Stimulated activated CD8-positive, alpha-beta memory T cell treated with anti-CD3 and anti-CD28 coated beads, Interleukin-4, amount 100 ng/mL, for 24 hours (primary cell): ENCODE measurements at places on chromosomes 2 and 18.

DNA sequence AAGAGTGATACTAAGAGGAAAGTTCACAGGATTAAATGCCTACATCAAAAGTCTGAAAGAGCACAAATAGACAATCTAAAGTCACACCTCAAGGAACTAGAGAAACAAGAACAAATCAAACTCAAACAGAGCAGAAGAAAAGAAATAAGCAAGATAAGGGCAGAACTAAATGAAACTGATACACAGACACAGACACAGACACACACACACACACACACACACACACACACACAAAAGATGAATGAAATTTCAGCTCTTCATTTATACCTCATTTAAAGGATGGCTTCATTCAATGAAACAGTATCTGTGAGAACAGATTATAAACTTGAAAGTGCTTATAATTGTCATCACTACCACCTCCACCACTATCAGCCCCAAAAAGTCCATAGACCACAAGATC lies 428.9 kb downstream of the MBD2 start:
- DNase-seq = no peak

DNA sequence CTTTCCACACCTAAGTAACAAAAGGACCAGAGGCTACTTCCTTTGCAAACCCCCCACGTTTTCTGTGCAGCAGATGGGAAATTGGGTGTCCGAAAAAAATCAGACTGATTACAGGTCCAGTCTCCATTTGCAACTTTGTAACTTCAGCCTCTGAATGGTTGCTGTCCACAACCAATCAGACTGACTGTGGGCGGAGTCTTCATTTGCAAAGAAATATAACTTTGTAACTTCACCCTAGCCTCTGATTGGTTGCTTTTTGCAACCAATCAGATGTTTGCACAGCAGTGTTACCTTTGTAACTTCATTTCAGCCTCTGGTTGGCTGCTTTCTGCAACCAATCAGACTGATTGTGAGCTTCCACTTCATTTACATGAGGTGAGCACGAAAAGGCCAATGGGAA lies 27.8 kb upstream of the CACNB4 start:
- no peak for DNase-seq

GRCh38 chr18:53004798-53005197 lies 664.8 kb downstream of the DCC start:
- no peak for DNase-seq

- DNase-seq = no peak
Measured at GRCh38 chr2:43415592-43415991, 180.2 kb downstream of the THADA start.

DNA sequence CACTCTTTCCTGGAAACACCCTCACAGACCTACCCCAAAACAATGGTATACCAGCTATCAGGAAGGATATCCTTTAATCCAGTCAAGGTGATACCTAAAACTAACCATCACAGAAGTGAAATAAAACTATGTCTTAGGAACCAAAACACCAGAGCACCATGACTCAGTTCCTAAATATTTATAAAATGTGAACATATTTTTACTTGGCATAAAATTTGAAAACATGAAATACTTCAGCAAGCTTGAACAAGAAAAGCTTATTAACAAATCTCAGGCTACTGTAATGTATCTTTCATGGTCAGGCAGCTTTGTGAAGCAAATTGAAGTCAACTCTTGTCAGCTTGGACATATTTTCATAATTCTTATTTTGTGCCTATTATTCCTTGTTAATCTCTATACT lies 440.8 kb upstream of the CDH20 start:
- DNase-seq = no peak

- DNase-seq = no peak
Measured at GRCh38 chr2:12430407-12431133, 286.2 kb upstream of the TRIB2 start.

DNA sequence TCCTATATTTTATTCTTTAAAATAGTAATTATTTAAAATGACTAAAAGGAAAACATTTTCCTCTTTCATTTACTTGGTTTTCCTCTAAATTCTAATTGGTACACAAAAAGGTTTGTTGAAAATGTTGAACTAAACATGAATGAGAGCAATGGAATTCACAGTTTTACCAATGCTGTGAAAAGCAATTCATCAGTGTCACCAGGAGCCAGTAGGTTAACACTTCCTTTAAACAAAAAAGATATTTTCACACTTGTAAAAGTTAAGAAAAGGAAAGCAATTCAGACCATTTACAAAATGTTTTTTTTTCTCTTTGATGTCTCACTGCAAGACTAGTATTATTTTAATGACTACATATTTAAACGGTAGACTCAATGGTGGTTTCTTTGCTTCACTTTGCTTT lies 341.6 kb downstream of the RIT2 start:
- DNase-seq = no peak

DNA sequence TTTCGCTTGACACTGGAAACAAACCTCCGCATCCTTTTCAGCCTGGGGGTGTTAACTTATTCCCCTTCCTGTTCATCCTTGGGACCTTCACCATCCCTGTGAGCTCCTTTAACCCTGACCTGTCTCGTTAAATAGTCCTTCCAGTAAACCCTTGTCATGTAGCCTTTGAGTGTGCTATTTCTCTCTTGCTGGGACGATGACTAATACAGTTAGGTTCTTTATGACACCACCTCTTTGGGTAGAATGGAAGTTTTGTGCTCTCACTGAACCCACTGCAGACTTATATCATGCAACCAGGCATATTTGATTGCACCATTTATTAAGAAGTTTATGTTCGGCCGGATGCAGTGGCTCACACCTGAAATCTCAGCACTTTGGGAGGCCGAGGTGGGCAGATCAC lies 40.5 kb upstream of the GAREM1 start:
- no peak for DNase-seq

GRCh38 chr2:98571796-98572195 lies 36.5 kb downstream of the COA5 start:
- no peak for DNase-seq

DNA sequence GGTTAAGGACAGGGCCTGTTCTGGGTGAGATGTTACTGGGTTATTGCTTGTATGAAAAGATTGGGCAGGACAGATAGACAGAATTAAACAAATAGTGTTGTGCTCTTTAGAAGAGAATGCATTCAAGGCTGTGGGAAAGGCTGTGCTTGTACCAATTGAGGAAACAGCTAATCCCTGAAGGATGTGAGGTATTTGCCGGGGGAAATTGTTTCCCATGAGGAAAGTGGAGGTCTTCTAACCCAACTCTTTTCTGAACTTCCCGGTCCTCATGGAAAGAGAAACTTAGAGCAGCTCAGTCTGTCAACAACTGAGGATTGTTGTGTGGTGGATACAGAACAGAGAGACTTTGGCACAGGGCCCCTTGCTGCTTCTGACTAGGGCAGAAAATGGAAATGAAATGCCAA lies 9.5 kb downstream of the SLC1A4 start:
- DNase-seq = no peak

GRCh38 chr2:11213090-11213638 lies 57.9 kb downstream of the SLC66A3 start:
- no peak for DNase-seq

- DNase-seq = no peak
Measured at GRCh38 chr2:241598487-241598886, 38.5 kb downstream of the THAP4 start.

GRCh38 chr2:73156539-73157124 lies 43.9 kb upstream of the RAB11FIP5 start:
- no peak for DNase-seq

- DNase-seq = no peak
Measured at GRCh38 chr2:41896186-41896846, 151.5 kb upstream of the PKDCC start.

DNA sequence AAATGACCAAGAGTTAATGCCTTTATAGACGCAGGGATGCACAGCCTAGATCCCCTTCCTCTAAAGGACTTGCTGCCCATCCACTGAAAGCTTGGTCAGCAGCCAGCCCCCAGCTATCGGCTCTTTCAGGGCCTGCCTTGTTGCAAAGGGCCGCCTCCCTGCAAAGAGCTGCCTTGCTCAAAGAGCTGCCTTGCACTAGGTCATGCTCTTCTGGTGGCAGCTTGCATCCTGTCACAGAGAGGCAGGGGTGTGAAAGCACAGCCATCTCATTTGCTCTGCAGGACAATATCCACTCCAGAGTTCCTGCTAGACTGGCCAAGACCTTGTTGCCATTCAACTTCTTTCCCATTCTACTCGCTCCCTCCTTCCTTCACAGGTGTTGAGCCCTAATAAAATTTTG lies 137.1 kb downstream of the MCFD2 start:
- no peak for DNase-seq

DNA sequence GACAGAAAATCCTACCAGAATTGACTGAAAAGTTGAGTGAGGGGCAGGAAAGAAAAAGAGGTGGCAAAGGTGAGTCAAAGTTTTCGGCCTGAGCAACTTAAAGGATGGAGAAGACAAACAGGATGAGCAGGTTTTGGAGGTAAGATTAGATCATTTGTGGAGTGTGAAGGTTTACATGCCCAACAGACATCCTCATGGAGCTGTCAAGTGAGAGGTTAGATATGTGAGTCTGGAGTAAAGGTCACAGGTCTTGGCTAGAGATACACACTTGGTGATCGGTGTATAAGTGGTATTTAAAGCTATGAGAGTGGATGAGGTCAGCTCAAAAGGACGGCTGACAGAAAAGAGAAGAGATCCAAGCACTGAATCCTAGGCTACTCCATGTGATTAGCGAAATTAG lies 11.1 kb upstream of the MYL12A start:
- no peak for DNase-seq

GRCh38 chr2:99550368-99550767 lies 60.6 kb upstream of the REV1 start:
- no peak for DNase-seq

DNA sequence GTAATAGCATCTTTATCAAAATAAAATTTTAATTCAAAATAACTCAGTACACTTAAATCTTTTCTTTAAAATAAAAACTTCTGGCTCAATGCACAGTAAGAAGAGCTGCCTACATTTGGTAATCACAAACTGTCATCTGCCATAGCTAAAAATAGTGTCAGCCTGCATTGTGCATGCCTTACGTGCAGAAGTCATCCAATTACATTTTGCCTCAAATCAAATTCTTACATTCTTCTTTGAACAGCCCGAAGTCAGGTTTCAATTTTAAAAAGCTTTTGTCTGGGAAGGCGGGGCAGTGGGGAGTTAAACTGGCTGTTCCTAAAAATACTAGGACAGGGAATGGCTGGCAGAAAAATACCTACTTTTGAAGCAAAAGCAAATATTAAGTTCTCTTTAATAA lies 51.1 kb downstream of the RTN4 start:
- no peak for DNase-seq

GRCh38 chr2:200338692-200339091 lies 32.2 kb downstream of the SPATS2L start:
- no peak for DNase-seq

DNA sequence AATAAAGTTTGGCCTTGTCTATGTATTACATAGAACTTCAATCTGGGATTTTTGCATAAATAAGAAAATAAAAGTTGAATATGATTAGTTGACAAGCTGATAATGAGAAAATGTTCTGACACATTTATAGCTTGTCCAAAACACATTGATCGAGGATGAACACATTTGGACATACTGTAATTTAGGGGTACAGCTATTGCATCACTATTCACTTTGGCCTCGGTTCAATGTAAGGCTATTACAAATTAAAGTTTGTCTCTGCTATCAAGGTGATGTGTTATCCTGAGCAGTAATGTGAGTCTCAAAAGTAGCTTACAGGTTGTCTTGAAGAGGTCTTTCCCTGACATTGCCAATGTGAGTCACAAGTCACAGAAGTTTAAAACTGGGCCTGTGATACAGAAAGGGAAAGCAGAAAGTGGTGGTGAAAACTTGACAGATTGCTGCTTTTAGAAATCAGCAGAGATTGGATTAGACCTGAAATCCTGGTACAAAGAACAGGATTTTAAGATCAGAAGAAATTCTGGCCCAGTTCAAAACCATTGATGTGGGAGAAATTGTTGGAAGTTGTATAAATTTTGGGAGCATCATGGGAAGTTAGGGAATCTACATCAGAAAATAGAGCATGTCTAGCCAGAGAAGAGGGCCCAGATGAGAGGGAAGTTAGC lies 674.1 kb downstream of the NYAP2 start:
- DNase-seq = no peak

DNA sequence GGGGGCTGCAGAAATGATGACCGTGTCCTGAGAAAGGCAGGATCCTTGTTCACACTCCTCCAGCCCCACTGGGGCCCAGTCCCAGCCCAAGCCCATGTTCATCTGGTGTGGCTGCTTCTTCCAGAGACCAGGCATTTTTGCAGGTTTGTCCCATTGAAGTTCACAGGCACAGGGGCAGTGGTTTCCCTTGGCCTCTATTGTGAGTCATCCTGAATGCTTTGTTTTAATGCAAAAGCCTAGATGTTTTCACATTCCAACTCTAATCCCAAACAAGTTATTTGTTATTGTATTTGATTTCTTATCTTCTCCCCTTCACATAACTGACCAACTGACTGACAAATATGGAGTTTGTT lies 426.4 kb upstream of the ID2 start:
- no peak for DNase-seq

GRCh38 chr2:219772103-219772635 lies 144.7 kb downstream of the SLC4A3 start:
- no peak for DNase-seq

DNA sequence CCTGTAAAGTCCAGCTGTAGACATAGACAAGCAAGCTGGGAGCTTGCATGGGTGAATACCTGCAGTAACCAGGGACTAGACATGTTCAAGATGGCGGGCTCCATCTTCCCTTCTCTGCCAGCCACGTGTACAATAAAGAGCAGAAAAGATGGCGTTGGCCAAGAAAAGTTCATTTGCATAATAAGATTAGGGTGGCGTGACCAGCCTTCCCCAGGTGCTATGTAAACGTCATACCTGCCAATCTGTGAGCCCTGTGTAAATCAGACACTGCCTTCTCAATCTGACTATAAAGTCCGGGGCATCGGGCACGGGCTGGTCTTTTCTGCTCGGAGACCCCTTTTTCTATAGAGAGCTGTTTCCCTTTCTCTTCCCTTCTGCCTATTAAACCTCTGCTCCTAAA lies 101.6 kb upstream of the XPO1 start:
- no peak for DNase-seq

- DNase-seq = no peak
Measured at GRCh38 chr18:57951999-57952774, 91.8 kb upstream of the NEDD4L start.

DNA sequence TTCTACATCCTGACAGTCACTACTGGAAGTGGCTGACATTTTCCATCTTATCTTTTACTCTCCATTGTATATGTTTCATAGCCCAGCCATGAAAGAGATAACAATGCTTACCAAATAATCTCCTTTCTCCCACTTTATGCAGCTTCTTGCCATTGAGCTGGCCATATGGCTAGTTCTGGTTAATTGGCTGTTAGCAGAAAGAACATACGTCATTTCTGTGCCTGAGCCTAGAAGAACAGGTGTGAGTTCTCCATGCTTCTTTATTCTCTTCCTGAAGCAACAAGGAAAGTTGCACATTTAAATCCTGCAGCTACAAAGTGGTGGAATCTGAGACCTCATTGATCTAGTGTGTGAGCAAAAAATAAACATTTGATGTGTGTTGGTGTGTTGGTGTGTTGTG lies 82.0 kb upstream of the FSHR start:
- DNase-seq = no peak

DNA sequence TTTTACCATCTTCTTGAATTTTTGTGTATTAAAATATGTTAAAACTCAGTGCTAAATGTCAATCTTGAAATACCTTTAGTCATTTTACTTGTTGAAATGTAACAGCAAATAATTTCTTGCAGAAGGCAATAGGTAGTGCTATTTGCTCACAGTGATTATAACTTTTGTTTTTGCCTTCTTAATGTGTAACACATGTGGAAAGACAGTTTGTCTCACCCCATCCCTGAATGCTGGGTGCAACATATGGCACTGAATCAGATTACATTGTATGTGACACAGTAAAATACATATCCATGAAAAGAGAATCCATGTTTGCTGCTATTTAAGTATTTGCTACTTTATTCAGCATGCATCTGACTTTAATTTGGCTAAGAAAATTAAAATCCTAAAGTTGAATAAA lies 35.3 kb downstream of the FRZB start:
- DNase-seq = no peak
